Bronchial epithelial cell (primary cell): ENCODE measurements at places on chromosomes 7 and 10.

- DNase-seq, result peak; percentile 61
Observed at GRCh38 chr7:26321435-26321834, 29.8 kb downstream of the SNX10 start.

GRCh38 chr7:20299145-20299544 lies 31.6 kb upstream of the ITGB8 start:
- no peak for DNase-seq

GRCh38 chr10:71432956-71433767 lies 36.4 kb downstream of the CDH23 start:
- DNase-seq, result no peak

- no peak for DNase-seq
Observed at GRCh38 chr7:506391-506831, 13.2 kb downstream of the PDGFA start.

DNA sequence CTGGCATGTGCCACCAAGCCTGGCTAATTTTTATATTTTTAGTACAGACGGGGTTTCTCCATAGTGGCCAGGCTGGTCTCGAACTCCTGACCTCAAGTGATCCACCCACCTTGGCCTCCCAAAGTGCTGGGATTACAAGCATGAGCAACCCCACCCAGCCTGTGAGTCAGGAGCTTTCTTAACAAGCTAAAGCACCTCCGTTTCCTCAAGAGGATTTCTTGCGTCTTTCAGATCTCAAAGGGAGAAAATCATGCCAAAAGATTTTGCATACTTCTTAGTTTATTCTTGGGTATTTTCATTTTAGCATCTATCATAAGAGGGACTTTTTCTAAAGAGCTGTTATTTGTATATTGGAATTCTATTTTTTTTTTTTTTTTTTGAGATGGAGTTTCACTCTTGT lies 47.9 kb upstream of the FOXK1 start:
- peak; percentile 71 for DNase-seq

GRCh38 chr10:6396652-6397051 lies 183.4 kb downstream of the PRKCQ start:
- peak; percentile 89 for DNase-seq

- DNase-seq, result no peak
Observed at GRCh38 chr10:118990326-118990725, 39.2 kb upstream of the NANOS1 start.

- DNase-seq, result no peak
Observed at GRCh38 chr7:151852486-151853396, 24.2 kb downstream of the PRKAG2 start.

DNA sequence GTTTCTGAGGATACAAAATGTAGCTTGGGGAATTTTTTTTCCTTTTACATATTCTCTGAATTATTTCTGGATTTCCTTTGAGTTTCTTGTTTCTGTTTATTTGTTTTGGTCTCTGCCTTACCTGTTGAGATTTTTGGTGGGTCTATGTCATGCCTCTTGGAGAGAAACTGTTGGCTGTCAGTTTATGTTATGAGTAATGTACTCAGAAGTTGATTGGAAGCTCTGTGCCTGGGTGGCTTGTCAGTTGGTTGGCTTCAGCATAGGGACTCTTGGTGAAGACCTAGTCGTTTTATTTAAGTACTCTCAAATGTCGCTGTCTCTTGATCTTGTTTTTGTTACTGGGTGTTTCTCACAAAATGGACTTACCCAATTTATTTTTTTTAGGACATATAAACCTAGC lies 132.4 kb downstream of the CDK14 start:
- DNase-seq, result no peak

DNA sequence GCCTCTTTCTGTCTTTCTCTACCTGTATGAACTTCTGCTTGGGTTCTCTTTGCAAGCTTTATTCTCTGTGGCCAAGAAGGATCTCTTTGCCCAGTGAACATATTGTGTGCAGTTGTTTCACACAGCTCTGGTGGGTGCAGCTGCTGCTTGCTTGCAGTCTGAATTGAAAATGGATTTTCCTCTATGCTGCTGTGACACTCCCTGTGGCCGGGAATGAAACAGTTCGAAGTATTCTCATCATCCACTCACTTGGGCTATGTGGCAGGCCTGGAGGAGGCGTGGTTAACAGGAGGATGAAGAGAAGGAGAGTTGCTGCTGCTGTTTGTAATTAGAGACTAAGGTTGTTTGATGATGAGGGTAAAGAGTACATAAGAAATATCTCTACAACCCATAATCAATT lies 28.4 kb upstream of the ITGA8 start:
- no peak for DNase-seq

DNA sequence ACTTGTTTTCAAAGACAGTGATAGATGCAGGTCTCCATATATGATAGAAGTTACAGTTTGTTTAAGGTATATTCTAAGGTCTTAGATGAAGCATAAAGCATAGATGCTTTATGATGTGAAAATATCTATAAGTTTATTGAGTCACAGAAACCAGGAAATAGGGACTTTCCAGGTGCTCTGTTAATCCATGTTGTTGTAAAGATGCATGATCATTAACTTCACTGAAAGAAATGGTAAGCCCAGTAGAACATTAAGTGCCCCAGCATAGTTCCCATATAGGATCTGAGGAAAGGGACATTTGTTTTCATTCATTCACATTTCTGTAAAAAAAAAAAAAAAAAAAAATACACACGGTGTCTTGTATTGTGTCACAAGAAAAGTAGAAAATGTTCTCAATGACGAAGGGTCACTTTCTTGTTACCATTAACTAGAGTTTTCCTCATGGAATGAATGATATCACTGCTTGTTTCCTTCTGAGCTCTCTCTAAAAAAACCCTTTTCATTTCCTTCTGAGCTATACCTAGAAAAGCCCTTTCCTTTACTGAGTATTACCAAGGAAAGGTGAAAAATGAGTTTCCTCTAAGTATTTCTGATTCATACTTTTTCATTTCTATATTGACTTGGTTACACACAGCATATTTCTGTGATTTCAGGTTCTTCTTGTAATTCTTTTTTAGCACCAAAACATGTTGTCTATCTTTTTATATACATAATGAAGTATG lies 105.2 kb downstream of the MACC1 start:
- DNase-seq, result no peak

DNA sequence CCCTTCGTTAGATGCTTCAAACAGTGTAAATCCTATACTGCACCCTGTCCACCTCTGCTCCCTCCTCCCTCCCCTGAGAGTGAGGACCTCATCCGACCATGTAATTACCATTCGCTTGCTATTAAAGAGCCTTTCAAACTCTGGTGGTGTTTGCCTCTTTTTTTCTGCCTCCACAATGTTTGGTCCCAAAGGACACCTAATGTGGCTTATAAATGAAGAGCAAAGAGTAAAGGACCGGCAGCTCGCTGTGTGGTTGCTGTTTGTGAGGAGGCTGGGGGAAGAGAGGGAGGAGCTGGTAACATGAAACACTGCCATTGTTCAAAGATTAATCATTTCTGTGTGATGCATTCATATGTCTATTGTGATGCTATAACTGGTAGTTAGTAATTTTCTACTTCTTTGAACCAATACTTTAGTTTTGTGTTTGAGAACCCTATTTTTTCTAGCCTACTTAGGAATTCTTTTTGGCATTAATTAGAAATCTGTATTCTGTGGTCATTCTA lies 27.9 kb downstream of the MTURN start:
- DNase-seq, result peak; percentile 92

DNA sequence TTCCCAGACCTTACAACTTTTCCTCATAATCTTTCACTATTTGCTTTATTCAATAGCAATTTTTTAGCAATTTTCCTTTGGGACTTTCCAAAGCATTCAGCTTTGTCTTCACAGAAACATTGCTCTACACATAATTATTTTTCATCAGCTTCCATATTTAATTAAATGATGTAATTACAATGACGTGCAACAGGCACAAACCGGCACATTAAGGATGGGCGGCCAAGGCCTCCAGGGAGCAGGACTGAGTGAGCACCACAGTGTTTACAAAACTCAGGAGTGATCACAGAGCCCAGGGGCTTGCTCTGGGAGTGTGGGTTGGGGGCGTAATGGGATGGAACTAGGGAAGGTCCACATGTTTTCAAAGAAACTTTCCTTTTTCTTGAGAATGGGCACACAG lies 69.8 kb downstream of the MAD1L1 start:
- DNase-seq, result no peak

GRCh38 chr10:88848499-88848898 lies 3.1 kb downstream of the ANKRD22 start:
- DNase-seq, result peak; percentile 94

GRCh38 chr10:4102802-4103344 lies 317.9 kb upstream of the KLF6 start:
- peak; percentile 59 for DNase-seq

- DNase-seq, result no peak
Observed at GRCh38 chr7:100687751-100688300, 6.2 kb downstream of the GIGYF1 start.

DNA sequence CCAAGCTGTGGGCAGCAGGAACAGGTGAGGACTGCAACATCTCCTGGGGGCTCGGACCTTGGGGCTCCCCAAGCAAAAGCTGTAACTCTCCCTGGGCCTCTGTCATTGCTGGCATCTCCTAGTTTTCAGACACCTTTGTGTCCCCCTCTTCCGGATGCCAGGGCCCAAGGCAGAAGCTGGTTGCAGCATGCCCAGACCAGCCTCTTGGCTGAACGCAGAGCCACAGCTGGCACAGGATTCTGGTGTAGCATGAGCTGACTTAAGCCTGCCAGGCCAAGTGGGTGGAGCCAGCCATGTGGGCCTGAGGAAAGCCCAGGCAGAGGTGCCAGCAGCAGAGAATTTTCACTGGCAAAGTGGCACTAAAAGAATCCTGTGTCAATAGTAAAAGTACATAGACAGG lies 43.5 kb downstream of the ZWINT start:
- peak; percentile 92 for DNase-seq

GRCh38 chr7:115145512-115145911 lies 223.6 kb downstream of the MDFIC start:
- peak; percentile 56 for DNase-seq

DNA sequence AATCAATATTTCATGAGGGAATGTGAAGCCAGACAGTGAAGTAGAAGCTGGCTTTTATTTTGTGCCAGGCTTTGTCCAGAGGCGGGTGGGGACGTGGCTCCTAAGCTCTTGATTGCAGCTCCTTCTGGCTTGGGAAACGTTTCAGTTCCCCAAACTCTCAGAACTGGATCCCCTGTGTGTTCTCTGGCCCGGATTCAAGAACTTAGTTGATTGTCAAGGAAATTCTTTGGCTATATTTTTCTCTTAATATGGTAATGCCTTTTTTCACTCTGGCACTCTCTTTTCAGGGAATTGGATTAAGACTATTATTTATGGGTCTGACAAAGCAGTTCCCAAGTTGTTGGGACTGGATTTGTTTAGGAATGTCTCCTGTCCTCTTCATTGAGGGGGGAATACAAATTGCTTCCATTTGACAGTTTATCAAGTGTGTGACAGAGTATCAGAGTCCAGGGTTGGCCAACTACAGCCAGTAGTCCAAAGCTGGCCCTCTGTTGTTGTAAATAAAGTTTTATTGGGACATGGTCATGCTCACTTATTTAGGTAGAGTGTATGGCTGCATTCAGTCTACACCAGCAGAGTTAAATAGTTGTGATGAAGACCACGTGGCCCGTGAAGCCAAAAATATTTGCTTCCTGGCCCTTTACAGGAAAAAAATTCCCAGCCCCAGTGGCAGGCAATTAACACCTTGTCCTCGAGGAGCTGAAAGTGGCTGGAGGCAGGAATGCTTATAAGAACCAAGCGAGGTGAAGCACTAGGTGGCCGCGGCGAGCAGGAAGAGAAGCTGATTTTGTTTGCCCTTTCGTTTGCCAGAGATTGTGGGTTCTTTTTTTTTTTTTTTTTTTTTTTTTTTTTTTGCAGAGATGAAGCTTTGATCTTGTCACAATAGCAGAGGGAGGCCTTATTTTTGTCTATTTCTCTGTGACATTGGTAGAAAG lies 34.3 kb downstream of the HTRA1 start:
- DNase-seq, result peak; percentile 12
